Activated CD4-positive, CD25-positive, alpha-beta regulatory T cell (primary cell): ENCODE measurements at places on chromosomes 16 and 17.

- no peak for DNase-seq
Observed at GRCh38 chr17:52546990-52547389, 388.5 kb upstream of the CA10 start.

- no peak for DNase-seq
Observed at GRCh38 chr16:12629271-12629670, 174.4 kb downstream of the CPPED1 start.

- no peak for DNase-seq
Observed at GRCh38 chr17:71926746-71927398, 193.9 kb upstream of the SOX9 start.

DNA sequence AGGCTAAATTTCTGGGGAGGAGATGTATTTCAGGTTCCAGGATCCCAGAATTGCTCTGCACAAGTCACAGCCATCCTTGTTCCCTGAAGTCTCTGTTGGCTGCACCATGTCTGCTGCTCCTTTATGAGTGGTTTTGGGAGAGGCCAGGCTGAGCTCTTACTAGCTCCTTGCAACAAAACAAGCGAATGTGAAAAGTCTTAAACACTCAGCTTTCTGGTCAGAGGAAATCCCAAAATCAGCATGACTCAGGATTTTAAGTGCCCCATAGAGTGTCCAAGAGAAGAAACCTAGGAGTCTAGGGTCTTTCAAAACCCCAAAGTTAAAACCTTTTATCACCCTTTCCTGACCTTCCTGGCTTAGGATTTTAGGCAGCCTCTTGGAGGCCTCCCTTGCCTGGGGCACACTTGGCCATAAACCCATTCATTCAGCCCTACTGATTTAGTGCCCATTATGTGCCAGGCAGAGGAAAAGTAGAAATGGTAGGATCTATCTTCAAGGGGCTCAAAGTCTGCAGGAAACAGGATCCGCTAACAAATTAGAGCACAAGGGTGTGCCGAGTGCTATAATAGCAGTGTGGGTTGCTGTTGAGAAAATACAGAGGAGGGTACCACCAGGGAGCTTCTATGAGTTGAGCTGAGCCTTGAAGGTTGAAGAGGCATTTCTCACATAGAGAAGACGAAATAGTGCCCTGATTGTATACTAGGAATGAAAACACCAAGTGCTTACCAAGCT lies 36.9 kb downstream of the SOST start:
- DNase-seq: no peak

- DNase-seq: no peak
Observed at GRCh38 chr16:55471448-55472097, 7.4 kb upstream of the MMP2 start.

GRCh38 chr17:41098481-41098880 lies 539 bp upstream of the KRTAP4-8 start:
- DNase-seq: no peak

GRCh38 chr16:53421248-53421647 lies 13.0 kb upstream of the RBL2 start:
- DNase-seq: no peak

GRCh38 chr17:63571632-63572310 lies 21.5 kb downstream of the DCAF7 start:
- no peak for DNase-seq

DNA sequence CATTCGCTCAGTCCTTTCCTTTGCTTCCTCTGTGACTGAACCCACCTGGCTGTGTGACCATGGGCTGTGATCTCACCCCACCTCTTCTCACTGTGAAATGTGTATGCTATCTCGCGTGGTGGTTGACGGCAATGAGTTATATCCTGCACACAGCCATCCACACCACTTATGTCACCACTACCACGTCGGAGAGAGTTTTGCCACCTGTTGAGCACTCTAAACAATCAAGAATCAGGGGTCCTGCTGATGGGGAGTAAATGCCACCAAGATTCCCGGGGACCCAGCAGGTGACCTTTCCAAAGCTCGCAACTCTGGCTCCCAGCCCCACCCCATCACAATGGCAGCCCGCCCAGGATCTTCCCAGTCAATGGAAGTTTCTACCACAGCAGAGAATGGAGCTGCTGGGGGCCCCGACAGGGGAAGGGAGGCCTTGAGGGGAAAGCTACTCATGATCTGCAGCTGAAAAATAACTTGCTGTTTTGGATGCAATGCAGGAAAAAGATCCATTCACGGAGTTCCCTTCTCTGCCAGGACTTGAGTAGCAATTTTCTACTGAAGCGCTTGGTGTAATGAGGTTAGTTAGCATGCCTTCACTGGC lies 26.2 kb upstream of the RCVRN start:
- no peak for DNase-seq

- no peak for DNase-seq
Observed at GRCh38 chr16:19691161-19691711, 26.8 kb downstream of the KNOP1 start.

DNA sequence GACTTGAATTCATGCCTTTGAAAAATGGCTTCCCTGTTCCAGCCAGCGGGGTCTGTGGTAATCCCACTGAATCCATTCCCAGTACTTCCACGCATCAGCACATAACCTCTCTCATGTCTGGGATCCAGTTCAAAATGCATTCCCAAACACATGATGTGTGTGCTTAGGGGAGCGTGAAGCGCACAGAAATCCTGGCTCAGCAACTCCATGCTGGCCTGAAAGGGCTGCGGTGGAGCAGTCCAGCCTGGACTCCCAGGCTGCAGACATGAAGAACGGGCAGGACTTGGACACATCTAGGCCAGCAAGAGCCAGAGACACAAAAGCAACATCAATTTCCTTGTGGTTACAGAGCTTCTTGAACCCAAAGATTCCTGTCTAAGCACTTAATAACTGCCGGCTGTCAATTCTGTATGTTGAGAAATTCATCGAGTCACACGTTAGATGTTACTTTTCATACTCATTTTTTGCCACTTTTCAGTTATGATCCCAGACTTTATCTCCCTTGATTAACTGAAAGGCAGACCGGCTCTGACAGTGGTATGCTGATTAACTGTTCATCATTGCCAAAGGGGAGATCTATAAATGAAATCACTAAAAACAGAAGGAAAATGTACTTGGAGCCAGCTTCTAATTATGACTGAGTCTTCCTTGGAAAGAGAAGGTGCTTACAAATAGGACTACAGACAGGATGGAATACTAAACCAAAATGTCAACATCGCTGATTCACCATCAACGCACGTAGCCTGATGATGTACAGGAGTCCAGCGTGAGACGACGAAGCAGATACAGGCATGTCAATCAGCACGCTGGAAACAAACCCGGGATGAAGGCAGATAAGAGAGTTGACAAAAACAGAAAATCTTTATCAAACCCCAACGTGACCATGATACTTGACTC lies 23.0 kb downstream of the NSMCE1 start:
- DNase-seq: no peak

DNA sequence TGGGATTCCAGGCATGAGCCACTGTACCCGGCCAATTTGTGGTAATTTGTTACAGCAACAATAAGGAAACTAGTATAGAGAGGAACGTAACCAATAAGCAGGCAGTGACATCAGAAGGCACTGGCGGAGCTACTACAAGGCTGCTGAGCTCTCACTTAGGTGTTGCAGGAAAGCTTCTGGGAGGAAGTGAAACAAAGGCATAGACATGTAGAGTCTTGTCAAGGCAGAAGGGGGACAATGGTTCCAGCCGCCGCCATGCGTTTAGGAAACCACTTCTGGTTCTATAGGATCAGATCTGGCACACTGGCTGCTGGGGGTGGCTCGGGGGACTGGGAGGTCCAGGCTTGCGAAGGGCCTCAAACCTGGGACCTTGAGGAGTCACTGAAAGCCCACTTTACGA lies 9.4 kb upstream of the CPSF4L start:
- no peak for DNase-seq
